Esophagus muscularis mucosa (tissue), 4 donors: ENCODE measurements at places on chromosomes 1 and 21. TPM values are rescaled to one million over a fixed set of nuclear protein-coding genes. Genes with fewer than 3 reads are reported as not detected.

DNA sequence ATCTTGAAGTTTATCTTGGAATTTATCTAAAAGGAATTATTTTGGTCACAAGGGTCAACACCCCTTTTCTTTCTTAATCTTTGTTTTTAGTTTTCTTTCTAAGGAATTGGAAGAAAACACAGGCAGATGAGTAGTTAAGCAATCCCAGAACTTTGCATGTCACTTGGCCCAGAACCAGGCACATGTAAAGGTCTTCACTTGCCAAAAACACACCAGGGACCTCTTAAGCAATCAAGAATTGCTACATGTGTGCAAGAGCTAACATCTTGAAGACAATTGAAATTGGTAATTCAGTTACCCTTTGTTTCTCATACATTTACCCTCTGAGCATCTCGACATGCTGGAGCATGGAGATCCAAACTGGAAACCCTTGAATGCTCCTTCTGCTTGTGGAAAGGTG lies 114.2 kb downstream of the ZC3H11B start:
- DNase-seq: no peak

DNA sequence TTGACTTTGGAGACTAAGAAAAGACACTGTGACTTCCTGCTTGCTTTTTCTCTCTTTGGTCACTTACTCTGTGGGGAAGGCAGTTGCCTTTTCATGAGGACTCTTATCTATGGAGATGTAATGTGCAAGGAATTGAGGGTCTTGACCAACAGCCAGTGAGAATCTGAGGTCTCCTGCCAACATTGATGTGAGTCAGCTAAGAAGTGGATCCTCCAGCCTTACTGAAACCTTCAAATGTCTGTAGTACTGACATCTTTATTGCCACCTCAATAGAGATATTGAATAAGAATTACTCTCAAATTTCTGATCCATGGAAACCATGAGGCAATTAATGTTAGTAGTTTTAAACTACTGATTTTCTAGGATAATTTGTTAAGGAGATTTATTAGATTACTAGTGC lies 598.4 kb downstream of the ADGRL2 start:
- no peak for DNase-seq

- DNase-seq: no peak
Observed at GRCh38 chr1:197210426-197210825, 57.6 kb upstream of the CRB1 start.

GRCh38 chr1:96710708-96711477 lies 10.7 kb upstream of the PTBP2 start:
- DNase-seq: no peak

Gene ZNF648
- not detected for total RNA-seq

DNA sequence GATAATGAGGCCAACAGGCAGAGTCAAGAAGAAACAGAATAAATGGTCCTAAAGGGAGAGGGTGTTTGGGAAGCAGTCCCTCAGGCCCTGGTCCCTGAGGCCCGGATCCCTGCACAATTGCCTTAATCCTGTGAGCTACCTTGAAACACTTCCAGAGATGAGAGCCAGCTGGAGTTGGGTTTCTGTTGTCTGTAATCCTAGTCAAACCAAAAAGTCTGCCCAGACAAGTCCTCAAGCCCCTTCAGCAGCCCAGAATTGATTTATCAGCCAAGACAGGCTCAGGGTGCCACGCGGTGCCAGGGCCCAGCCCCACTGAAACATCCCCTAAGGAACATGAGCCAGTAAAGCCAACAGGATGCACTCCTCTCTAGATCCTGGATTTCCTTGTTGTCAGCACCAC lies 16.4 kb upstream of the CLSTN1 start:
- DNase-seq: no peak

GRCh38 chr1:230084408-230085177 lies 17.6 kb downstream of the GALNT2 start:
- DNase-seq: no peak

DNA sequence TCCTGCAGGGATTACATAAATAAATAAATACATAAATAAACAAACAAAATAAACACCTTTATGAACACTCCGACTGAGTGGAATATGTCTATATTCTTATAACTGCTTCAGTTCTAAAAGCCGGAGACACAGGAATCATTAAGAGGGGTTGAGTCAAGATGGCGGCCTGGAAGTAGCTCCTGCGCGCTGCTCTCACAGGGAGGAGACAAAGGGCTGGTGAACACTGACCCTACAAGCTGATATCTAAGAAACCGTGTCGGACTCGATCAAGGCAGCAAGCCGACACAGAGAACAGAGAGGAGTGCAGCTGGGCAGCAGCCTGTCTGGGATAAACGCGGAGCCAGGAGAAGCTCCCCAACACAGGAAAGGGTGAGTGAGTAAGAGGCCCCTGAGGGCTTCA lies 1098.6 kb upstream of the NCAM2 start:
- DNase-seq: no peak

Gene C8B
- not detected for total RNA-seq
